ENCODE measurements at places on chromosomes 3 and 15. TPM values are rescaled to one million over a fixed set of nuclear protein-coding genes. Genes with fewer than 3 reads are reported as not detected.

- no peaks in the 10 kb centered on the region for H3K36me3 ChIP-seq
- H3K27me3 ChIP-seq: peaks cover 64% of the 10 kb centered on the region
- no peak for DNase-seq
- no peak overlapping the region for H3K27ac ChIP-seq
Observed at GRCh38 chr3:66039590-66039887, 821 bp upstream of the MAGI1 start.

The TNNC1 gene
- total RNA-seq: 5.5 TPM

DNA sequence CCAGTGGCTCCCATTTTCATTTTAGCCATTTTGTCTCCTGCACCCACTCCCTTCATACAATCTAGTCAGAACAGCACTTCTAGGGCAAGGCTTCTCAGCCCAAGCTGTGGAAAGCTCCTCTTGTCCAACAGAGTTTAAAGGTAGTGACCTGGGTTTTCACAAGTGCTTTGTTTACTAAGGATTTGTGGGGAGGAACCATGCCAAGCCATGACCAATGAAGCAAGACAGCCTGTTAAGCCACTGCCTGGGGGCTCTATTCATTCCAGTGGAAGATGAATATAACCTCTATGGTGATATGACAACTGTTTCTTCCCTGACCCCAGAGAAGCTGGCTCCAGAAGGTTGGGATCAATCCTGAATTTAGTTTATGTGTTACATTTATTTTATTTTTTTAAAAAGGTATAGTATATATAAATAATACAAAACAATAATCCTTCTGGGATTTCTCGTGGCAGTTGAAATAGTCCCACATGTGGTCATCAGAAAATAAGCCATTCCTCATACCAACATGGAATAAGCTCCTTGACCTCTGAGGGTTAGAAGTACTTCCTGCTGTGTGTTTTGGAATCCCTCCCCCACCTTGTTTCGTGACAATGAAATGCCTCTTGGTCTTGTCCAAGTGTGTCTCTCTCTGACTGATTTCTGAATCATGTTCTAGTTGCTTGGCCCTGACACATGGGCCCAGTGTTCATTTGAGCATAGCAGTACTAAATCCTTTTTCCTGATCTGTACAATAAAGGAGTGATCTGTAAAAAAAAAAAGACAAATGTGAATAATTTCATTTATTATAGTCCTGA, 13.3 kb upstream of the THUMPD3 start:
- no peaks in the 10 kb centered on the region for H3K4me1 ChIP-seq
- H3K27me3 ChIP-seq: no peaks in the 10 kb centered on the region
- no peaks in the 10 kb centered on the region for H3K36me3 ChIP-seq

DNA sequence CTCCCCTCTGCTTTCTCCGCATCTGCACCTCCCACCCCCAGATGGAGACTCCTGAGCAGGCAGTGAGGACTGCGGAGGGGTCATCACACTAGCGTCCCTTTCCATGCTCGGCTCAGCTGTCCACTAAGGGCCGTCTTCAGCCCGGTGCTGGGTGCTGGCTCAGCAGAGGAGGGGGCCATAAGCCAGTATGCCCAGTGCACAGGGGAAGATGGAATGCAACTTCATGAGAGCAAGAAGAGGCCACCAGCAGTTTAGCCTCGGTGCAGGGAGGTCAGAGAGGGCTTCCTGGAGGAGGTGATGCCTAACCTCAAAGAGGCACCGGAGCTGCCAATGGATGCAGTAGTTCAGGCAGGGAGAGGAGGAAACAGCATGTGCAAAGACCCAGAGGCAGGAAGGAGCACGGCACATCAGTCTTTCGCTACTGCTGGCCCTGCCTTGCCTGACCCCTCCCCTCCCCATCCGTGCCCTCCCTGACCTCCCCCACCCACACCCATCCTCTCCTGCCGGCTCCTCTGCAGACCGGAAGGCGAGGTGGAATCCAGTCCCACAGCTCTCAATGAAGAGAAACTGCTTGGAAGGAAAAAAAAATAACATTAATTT, 15.2 kb upstream of the PLXND1 start:
- H3K4me3 ChIP-seq: no peak overlapping the region
- H3K4me1 ChIP-seq: peaks cover 46% of the 10 kb centered on the region
- DNase-seq: no peak
- no peaks in the 10 kb centered on the region for H3K36me3 ChIP-seq
- H3K27ac ChIP-seq: no peak overlapping the region
- H3K27me3 ChIP-seq: no peaks in the 10 kb centered on the region

The KBTBD13 gene
- under 0.01 TPM for total RNA-seq

- no peak overlapping the region for H3K27ac ChIP-seq
- H3K4me3 ChIP-seq: no peak overlapping the region
- H3K27me3 ChIP-seq: no peaks in the 10 kb centered on the region
- peak; percentile 27 for DNase-seq
- no peaks in the 10 kb centered on the region for H3K4me1 ChIP-seq
Observed at GRCh38 chr3:102536456-102536855, 101.6 kb downstream of the ZPLD1 start.

- no peaks in the 10 kb centered on the region for H3K27me3 ChIP-seq
- no peak overlapping the region for H3K27ac ChIP-seq
- no peak overlapping the region for H3K4me3 ChIP-seq
- H3K36me3 ChIP-seq: no peaks in the 10 kb centered on the region
Observed at GRCh38 chr15:36449084-36449661, 130.3 kb upstream of the CDIN1 start.

The GPR87 gene
- total RNA-seq: 4.0 TPM

- DNase-seq: no peak
- H3K4me1 ChIP-seq: no peaks in the 10 kb centered on the region
- no peak overlapping the region for H3K4me3 ChIP-seq
- H3K36me3 ChIP-seq: no peaks in the 10 kb centered on the region
Observed at GRCh38 chr3:186311441-186311840, 50.6 kb downstream of the DGKG start.

DNA sequence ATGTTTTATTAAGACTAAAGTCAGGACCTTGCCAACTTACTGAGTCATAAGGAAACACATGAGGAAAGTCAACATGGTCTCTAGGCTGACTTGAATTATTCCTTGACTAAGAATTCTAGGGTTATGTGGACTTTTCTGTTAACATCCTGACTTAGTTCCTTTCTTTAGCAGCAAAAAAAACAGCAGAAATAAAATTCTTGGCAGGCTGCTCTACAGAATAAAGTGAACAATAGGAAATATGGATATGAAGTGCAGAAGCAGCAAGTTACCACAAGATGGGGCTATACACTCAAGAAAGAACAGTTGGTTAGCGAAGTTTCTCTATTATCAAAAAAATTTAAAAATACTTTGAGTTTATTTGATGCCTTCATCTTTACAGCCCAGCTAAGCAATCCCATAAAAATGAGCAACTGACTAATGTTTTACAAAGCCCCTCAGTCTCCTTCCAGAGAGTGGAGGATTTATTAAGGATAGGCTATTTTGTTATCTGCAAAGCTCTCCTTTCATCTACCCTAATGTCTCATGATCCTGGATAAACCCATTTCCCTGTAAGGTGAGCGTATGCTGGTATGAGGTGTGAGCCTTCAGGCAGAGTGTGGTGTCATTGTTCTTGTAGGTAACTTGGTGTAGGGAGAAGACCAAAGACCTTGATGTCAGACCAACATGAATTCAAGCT, 23.1 kb upstream of the MCCC1 start:
- DNase-seq: peak; percentile 53
- no peak overlapping the region for H3K4me3 ChIP-seq
- peaks cover under 1% of the 10 kb centered on the region for H3K4me1 ChIP-seq
- H3K27ac ChIP-seq: no peak overlapping the region
- H3K36me3 ChIP-seq: no peaks in the 10 kb centered on the region
- H3K27me3 ChIP-seq: no peaks in the 10 kb centered on the region

The TTLL13 gene
- 0.14 TPM for total RNA-seq

DNA sequence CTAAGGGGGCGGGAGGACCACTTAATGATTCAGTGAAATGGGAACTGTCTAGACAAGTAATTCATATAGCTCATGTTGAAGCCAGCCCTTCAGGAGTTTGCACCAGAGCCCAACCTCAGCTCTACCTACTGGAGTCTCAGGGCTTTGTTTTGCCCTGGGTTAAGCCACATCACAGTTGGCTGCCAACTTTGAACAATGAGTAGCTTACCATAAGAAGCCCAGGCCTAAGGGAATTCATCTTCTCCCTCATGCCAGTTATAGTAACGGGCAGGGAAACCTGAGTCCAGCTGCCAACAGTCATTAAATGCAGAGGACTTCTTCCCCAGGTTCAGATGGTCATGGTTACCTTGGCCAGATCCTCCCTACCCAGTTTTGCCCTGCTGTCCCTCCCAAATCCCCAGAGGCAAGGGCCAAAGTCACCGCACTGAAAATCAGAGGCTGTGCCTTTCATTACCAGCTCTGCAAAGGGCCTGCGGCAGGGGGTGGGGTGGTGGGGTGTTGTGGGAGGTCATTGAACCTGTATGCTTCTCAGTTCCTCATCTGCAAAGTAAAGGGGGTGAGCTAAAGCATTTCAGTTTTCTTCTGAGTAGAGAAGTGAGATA, 302.2 kb upstream of the NR2E3 start:
- no peak overlapping the region for H3K4me3 ChIP-seq
- DNase-seq: no peak
- H3K27ac ChIP-seq: no peak overlapping the region
- no peaks in the 10 kb centered on the region for H3K36me3 ChIP-seq
- no peaks in the 10 kb centered on the region for H3K27me3 ChIP-seq

GRCh38 chr15:96585484-96586386, 255.2 kb downstream of the NR2F2 start:
- no peak overlapping the region for H3K27ac ChIP-seq
- DNase-seq: no peak
- no peaks in the 10 kb centered on the region for H3K27me3 ChIP-seq
- H3K36me3 ChIP-seq: no peaks in the 10 kb centered on the region
- H3K4me3 ChIP-seq: no peak overlapping the region

The NOP10 gene
- total RNA-seq: 268 TPM

GRCh38 chr15:89672221-89673164, 6.7 kb downstream of the PLIN1 start:
- no peaks in the 10 kb centered on the region for H3K36me3 ChIP-seq
- no peaks in the 10 kb centered on the region for H3K4me1 ChIP-seq
- no peak for DNase-seq
- peaks cover 6% of the 10 kb centered on the region for H3K27me3 ChIP-seq
- no peak overlapping the region for H3K4me3 ChIP-seq
- no peak overlapping the region for H3K27ac ChIP-seq

GRCh38 chr3:4849739-4850138, 129.5 kb upstream of the BHLHE40 start:
- H3K4me1 ChIP-seq: peaks cover 9% of the 10 kb centered on the region
- peak overlapping the region; percentile 21 for H3K27ac ChIP-seq
- no peaks in the 10 kb centered on the region for H3K36me3 ChIP-seq
- no peaks in the 10 kb centered on the region for H3K27me3 ChIP-seq
- DNase-seq: no peak

DNA sequence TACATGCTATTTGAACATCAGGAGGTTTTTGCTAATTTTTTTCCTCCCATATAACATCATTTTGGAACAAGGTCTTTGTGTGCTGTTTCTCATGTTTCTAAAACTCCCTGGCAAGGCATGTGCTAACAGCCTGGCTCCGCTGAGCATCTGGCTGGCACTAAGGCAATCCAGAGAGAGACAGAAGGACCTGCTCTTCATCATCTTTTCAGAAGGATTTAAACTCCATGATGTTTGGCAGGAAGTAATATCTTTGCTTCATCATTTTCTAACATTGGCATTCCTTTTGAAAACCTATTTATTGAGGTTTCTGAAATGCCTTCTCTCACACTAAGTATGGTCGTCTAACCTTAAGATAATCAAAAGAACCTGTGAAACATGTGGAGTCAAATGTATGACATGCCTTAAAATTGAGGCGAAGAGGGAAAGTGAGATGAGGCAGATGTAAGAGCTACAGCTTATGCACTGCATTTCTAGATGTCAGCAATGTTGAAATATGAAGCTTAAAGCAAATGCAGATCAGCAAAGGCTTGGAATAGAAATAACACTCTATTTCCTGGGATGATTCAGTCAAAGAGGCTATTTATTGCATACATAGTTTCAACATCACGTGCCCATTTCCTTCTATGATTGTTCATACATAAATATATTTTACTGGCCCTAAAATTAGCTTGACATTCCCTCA, 592.0 kb downstream of the ZNF385D start:
- no peaks in the 10 kb centered on the region for H3K4me1 ChIP-seq
- no peak for DNase-seq
- H3K27me3 ChIP-seq: no peaks in the 10 kb centered on the region
- H3K4me3 ChIP-seq: no peak overlapping the region
- H3K27ac ChIP-seq: no peak overlapping the region
- no peaks in the 10 kb centered on the region for H3K36me3 ChIP-seq

DNA sequence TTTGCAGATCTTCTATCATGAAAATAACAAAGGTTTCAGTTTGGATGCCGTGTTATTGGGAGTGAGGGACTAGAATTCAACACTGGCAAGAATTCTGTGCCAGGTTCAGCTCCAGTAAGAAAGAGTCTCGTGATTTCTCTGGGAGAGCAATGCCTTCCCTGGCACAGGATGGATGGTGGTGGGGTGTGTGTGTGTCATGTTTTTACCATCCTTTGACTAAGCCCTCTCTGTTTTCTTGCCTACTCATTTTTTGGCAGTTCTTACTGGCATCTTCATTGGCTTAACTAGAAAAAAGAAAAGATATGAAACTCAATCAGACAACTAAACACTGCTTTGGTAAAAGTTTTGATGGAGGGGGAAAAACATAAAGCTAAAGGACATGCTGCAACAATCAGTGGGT, 86.6 kb downstream of the FMN1 start:
- no peak overlapping the region for H3K4me3 ChIP-seq
- H3K36me3 ChIP-seq: no peaks in the 10 kb centered on the region
- no peak for DNase-seq
- peaks cover 8% of the 10 kb centered on the region for H3K4me1 ChIP-seq
- no peak overlapping the region for H3K27ac ChIP-seq

The FBXO40 gene
- total RNA-seq: under 0.01 TPM

DNA sequence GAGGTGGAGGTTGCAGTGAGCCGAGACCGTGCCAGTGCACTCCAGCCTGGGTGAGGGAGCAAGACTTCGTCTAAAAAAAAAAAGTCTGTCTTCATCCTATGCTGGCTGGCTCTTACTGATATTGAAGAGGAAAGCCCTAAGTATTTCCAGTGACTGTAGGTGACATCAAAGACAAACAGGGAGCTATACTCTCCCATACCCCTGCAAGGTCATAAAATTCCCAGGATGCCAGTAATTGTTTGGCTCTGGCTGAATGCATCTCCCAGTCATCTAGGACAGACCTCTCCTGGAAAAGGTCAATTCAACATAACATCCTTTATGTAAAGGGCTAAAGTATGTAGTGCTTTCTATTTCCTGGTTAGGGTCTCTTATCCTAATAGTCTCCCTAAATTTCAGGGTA, 8.0 kb downstream of the ZBBX start:
- no peak overlapping the region for H3K4me3 ChIP-seq
- no peak for DNase-seq
- no peak overlapping the region for H3K27ac ChIP-seq
- H3K36me3 ChIP-seq: no peaks in the 10 kb centered on the region

The ADCY5 gene
- 0.76 TPM for total RNA-seq

The A4GNT gene
- total RNA-seq: 0.05 TPM

The USP50 gene
- total RNA-seq: 0.33 TPM

The CHRM5 gene
- total RNA-seq: not detected

The LRTM1 gene
- total RNA-seq: 0.47 TPM

- no peak for DNase-seq
- no peak overlapping the region for H3K4me3 ChIP-seq
- no peaks in the 10 kb centered on the region for H3K4me1 ChIP-seq
- no peaks in the 10 kb centered on the region for H3K36me3 ChIP-seq
Observed at GRCh38 chr3:117304681-117305080, 595.1 kb downstream of the TUSC7 start.

The MAGEL2 gene
- 0.19 TPM for total RNA-seq

- DNase-seq: no peak
- H3K4me3 ChIP-seq: no peak overlapping the region
- H3K27ac ChIP-seq: no peak overlapping the region
- H3K36me3 ChIP-seq: no peaks in the 10 kb centered on the region
- H3K27me3 ChIP-seq: no peaks in the 10 kb centered on the region
Observed at GRCh38 chr3:36648241-36649034, 115.9 kb downstream of the DCLK3 start.

- peaks cover 3% of the 10 kb centered on the region for H3K4me1 ChIP-seq
- peaks cover 48% of the 10 kb centered on the region for H3K36me3 ChIP-seq
- H3K27me3 ChIP-seq: no peaks in the 10 kb centered on the region
Observed at GRCh38 chr3:45830121-45830520, 11.8 kb downstream of the LZTFL1 start.

Measured in thymus (tissue), 14 donors.